ENCODE measurements at places on chromosomes 12 and 14. TPM values are rescaled to one million over a fixed set of nuclear protein-coding genes. Genes with fewer than 3 reads are reported as not detected.

DNA sequence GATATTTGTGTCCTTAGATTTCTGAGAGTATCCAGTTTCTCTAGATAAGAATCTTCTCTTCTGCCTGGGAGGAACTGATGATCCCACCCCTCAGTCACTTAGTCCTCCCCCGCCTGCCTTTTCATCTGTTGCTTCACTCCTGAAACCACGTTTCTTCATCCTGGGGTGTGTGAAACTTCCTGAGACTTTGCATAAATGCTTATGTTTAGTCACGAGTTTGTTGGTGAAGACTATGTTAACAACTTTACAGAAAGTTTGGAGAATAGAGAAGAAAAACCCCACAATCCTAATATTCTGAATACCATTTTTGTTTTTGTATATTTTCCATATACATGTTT lies 33.2 kb downstream of the MARK3 start:
- ATAC-seq, result no peak

GRCh38 chr14:104723651-104724406 lies at the start of gene ADSS1:
ADSS1 (plus strand) TSS chr14:104724229; CDS start chr14:104724271, 42 bp downstream.
- peak; percentile 56 for ATAC-seq

GRCh38 chr14:79325071-79325470 lies 886.2 kb downstream of the DIO2 start:
- peak; percentile 47 for ATAC-seq

- ATAC-seq, result no peak
Observed at GRCh38 chr12:79455286-79455685, 235.5 kb downstream of the PAWR start.

DNA sequence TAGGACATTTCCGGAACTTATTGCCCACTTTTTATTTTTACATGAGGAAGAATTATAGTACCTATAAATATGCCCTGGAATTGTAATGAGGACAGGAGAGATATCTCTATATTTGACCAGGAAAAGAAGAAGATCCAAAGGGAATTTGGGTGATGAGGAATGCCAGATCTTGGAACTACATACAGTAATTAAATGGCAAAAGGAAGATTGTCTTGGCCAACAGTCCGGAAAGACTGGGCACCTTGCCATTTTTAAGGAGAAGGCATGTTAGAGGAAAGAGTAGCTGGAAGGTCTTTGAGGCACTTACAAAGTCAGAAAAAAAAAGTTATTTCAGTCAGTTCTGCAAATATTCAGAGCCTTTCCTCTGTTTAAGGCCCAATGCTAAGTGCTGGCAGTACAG lies 616.4 kb downstream of the MED13L start:
- no peak for ATAC-seq

DNA sequence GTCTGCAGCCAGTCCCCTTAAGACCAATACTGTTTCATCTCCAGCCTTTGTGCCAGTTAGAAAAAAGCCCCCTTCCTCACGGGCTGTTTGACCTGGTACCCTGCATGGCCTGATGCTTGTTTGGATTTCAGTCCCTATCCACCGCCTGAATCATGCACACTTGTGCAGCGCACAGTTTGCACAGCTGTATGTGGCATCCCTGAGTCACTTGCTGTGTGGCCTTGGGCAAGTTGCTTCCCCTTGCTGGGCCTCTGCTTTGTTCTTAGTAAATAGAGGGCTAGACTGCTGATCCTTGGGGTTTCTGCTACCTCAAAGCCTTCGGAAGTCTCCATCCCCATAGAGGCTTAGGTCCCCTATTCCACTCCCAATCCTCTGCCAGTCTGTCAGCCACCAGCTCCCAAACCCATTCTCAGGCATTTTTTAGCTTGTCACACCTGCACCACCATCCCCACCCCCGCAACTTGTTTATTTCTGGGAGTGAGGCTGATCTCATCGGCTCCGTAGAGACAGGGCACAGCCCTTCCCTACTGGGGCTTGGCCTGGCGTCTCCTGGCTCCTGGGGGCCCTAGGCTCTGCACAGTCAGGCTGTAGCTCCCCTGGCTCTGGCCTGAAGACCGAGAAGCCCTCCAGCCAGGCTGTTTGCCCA lies 8.8 kb downstream of the KRT80 start:
- peak; percentile 16 for ATAC-seq

DNA sequence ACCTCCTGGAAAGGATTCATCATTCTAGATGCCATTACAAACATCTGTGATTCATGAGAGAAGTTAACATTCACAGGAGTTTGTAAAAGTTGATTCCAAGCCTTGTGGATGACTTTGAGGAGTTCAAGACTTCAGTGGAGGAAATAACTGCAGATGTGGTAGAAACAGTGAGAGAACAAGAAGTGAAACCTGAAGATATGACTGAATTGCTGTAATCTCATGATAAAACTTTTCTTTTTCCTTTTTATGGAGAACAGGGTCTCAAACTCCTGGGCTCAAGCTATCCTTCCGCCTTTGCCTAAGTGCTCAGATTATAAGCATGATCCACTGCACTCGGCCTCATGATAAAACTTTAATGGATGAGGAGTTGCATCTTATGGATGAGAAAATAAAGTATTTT lies 64.5 kb upstream of the GTF2A1 start:
- ATAC-seq, result no peak

GRCh38 chr14:98138666-98139065 lies 1133.3 kb downstream of the BCL11B start:
- ATAC-seq, result peak; percentile 42

DNA sequence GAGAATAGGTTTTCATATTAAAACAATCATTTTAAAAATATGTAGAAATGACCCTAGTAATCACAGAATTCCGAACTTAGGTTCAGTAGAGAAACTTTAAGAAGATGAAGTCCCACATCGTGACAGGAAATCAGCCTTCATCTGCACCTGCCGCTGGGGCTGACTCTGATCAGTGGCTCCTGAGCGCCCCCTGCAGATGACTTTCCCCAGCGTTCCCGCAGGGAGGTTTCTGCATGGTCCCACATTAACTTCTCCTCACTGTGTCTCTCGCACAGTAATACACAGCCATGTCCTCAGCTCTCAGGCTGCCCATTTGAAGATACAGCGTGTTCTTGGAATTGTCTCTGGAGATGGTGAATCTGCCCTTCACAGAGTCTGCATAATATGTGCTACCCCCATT lies 1131.1 kb downstream of the TMEM121 start:
- no peak for ATAC-seq

DNA sequence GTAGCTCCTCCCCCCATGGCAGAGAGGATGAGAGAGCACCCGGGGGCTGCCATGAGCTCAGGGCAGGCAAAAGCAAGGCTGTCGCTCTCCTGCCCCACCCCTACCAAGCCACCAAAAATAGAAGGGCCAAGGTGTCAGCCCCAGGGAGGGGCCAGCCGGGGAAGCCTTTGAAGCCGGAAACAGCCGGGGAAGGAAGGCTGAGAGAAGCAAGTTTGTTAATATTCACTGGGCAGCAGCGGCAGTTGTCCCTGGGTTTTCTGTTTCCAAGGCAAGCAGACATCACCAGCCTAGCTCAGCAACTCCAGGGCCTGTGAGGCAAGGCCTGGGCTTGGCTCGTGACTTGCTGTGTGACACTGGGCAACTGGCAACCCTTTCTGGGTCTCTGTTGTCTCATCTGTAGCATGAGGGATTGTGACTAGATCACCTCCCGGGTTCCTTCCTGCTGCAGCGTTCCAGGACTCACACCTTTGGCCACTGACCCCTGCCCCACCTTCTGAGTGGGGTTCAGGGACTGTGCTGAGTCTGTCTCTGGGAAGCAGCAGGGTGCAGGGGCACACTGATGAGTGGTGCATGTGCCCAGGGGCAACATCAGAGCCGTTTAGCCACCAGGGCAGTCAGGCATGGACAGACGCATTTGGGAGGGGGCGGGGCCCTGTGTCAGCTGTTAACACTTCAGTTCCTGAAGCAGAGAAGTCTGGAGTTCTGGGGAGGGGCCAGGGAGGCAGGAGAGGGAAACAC lies 24.3 kb downstream of the SYNDIG1L start:
- peak; percentile 80 for ATAC-seq

DNA sequence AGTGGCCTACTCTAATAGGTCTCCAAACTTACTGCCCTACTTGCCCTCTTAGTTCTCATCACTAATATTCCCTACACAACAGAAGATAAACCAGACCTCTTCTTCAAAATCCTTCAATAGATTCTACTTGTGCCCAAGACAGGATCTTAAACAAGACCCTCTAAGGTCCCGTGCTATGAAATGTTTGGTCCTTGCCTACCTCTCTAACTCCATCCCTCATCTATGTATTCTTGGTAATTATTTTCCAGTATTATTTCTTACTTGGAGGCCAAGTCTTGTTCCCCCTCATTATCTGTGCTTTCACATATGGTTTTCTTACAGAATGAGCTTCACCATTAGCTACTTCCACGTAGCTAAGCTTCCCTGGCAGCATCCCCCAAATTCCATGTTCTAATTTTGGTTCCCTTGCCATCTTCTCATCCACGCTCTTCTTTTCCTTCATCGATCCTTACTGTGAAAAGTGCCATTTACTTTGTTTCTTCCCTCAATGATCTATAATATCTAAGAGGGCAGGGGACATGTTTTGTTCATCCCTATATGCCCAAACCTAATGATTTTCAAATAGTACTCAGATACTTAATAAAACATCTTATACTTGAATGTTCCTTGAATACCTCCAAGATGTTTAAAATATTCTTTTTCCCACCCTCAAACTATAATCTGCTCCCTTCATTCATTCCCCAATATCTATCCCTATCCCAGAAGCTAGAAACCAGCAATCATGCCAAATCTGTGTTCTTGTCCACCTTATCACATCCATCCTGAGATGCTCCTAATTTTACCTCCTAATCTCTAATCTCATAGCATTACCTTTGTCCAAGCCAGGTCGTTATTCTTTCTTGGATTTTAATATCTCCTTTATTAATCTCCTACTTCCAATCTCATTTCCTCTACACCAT lies 10.1 kb downstream of the HNRNPC start:
- ATAC-seq, result no peak

DNA sequence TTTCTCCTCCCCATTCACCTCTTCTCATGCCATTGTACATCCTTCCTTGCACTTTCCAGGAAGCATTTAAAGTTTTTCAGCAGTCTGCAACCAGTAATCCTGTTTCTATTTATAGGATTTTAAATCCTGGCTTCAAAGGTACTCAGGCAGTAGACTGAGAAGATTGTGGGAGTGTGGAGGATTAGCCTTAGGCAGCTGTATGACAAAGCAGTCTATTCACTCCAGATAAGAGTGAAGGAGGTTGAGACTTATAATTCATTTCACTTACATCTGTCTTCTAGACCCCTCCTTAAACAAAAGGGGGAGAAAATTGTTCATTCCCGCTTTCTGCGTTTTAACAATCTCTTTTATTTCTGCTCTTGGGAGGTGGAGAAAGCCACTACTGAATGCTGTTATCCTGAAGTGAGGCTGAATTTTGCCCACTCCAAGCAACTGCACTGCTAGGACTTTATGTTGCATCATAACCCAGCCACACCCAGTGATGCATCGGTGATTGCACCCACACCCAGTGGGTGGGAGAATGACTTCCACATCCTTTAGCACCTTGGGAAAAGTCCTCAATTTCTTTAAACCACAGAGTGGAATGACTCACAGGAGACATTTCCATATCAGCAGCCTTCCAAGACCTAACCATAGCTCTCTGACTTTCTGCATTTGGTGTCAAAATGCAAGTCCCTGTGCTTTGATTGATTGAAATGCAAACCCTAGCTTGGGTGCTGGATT lies 382.5 kb upstream of the ATP2B1 start:
- peak; percentile 87 for ATAC-seq

- ATAC-seq, result no peak
Observed at GRCh38 chr12:50117057-50117622, 5.1 kb downstream of the COX14 start.

DNA sequence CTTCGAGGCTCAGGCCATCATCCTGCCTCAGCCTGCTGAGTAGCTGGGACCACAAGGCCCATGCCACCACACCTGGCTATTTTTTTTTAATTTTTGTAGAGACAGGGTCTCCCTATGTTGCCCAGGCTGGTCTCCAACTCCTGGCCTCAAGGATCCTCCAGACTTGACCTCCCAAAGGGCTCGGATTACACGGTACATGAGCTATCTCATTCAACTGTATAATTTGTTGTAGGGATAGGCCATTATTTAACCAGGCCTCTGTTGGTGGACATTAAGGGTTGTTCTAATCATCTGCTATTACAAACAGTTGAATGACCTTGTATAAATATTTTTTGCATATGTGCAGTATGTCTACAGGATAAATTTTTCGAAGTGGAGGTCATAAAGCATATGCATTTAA lies 9.0 kb downstream of the KIF5A start:
- no peak for ATAC-seq

- ATAC-seq, result no peak
Observed at GRCh38 chr14:99636487-99636886, 8.4 kb upstream of the HHIPL1 start.

- ATAC-seq, result no peak
Observed at GRCh38 chr12:19489168-19489567, 49.9 kb downstream of the AEBP2 start.

AJUBA gene
- 3.4 TPM for total RNA-seq

TAS2R19 gene
- 6.0 TPM for total RNA-seq

CDC42BPB gene
- 50.4 TPM for total RNA-seq

PRIMA1 gene
- 1.8 TPM for total RNA-seq

PMCH gene
- not detected for total RNA-seq

FLVCR2 gene
- total RNA-seq, result 0.38 TPM

TAS2R10 gene
- total RNA-seq, result 0.60 TPM

Measured in motor neuron (in vitro differentiated cells).